ENCODE measurements at places on chromosomes 5 and 9. TPM values are rescaled to one million over a fixed set of nuclear protein-coding genes. Genes with fewer than 3 reads are reported as not detected.

AKNA gene
- 29.3 TPM for total RNA-seq

UNC13B gene
- 42.9 TPM for total RNA-seq

PTGES2 gene
- total RNA-seq, result 90.6 TPM

SLC1A3 gene
- total RNA-seq, result 10.2 TPM

PCDHGA10 gene
- total RNA-seq, result 3.5 TPM

SAXO1 gene
- 0.29 TPM for total RNA-seq

DNA sequence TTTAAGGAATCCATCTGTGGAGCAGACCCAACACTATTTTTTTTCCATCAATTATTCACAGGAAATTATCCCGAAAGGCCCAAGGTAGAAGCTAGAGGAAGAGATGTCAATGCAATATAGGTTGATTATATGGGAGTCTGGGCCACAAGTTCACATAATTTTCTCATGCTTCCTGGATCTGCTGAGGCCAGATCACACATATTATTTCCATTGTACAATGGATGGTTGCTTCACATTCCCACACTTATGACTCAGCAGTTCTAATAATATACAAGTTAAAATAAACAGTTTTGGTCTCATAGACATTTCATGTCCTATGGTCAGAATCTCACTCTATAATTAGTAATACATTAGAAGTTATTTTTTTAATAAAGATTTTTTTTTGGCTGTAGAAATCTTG is 66.0 kb upstream of the PTPRD start:
- DNase-seq, result no peak

DNA sequence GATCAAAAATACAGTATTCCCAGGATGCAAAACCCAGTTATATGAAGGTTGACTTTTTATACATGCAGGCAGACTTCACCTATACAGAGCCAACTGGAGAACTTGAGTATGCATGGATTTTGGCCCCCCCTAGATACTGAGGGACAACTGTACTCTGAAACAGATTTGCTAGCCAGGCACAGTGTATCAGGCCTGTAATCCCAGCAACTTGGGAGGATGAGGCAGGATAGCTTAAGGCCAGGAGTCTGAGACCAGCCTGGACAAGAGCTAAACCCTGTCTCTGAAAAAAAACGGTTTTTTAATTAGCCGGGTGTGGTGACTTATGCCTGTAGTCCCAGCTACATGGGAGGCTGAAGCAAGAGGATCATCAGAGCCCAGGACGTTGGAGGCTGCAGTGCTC is 21.9 kb downstream of the PTBP3 start:
- DNase-seq, result no peak

- no peak for DNase-seq
These were observed 97.4 kb upstream of the RAPGEF1 start for GRCh38 chr9:131837316-131837715.

DNA sequence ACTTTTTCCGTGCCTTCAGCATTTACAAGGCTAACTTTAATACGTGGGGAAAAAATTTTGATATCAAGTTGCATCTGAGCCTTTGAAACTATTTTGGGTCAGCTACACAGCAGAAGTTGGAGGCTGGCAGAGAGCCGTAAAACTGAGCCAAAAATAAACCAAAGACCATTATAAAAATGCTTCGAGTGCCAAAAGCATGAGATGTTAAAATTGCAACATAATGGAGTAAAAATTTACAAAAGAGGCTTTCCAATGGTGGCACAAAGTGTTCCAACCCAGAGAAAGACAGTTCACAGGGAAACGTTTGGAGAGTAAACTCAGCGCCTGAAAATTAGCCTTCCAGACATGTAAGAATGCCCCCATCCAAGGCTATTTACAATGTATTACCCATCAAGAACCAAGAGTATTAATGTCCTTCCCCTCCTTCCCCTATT is 190.3 kb downstream of the TLE1 start:
- DNase-seq, result no peak

DNA sequence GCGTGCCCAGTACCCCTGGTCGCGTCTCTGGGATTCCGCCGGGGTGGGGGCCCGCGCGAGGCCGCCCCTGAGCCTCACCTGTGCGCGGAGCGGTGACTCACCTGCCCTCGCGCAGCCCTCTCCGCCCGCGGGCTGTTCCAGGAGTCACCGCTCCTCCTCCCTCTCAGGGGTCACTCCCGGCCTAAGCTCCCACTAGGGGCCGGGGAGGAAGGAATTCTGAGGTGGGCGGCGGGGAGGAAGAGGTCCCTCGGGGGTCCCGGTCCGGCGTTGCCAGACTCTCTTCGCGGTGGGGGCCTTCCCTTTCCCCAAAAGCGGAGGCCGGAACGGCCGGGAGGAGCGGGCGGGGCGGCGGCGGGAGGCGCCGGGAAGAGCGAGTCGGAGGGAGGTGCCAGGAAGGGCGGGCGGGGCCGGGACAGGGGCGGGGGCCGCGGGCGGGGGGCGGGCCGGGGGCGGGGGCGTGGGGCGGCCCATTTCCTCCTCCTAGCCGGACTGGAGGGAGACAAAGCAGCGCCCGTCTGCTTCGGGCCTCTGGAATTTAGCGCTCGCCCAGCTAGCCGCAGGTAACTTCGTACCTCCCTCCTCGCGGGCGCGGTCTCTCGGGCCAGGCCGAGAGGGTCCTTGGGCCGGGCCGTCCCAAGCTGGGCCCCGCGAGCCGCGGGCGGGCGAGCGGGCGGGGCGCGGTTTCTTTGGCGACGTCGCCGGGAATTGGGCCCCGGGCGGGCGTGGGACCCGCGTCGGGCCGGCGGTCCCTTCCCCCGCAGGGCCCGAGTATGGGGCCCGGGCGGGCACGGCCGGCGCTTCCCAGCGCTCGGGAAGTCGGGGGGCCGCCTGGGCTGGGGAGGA is at the start of gene CTNNA1:
CTNNA1 (plus strand) TSS at position 475 of the 843 bp plus-strand sequence. CDS start 28,500 bp downstream, outside the sequence.
- peak; percentile 89 for DNase-seq

DNA sequence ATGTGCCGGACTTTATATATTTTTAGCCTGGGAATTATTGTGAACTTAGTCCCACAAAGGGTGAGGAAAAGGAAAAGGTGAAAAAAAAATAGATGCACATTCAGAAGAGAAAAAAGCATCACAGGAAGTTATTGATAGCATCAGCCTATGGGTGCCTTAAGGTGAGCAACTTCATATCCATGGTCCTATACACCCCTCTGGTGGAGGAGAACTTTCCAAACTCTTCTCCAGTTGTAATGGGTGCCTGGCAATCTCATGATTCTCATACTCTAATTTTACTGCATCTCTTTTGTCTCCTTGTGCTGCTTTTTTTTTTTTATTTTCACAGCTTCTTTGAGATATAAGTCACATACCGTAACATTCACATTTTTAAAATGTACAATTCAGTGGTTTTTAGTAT is 107.4 kb downstream of the JAKMIP2 start:
- no peak for DNase-seq

GRCh38 chr9:78437296-78437695 is 140.4 kb downstream of the PSAT1 start:
- no peak for DNase-seq

DNA sequence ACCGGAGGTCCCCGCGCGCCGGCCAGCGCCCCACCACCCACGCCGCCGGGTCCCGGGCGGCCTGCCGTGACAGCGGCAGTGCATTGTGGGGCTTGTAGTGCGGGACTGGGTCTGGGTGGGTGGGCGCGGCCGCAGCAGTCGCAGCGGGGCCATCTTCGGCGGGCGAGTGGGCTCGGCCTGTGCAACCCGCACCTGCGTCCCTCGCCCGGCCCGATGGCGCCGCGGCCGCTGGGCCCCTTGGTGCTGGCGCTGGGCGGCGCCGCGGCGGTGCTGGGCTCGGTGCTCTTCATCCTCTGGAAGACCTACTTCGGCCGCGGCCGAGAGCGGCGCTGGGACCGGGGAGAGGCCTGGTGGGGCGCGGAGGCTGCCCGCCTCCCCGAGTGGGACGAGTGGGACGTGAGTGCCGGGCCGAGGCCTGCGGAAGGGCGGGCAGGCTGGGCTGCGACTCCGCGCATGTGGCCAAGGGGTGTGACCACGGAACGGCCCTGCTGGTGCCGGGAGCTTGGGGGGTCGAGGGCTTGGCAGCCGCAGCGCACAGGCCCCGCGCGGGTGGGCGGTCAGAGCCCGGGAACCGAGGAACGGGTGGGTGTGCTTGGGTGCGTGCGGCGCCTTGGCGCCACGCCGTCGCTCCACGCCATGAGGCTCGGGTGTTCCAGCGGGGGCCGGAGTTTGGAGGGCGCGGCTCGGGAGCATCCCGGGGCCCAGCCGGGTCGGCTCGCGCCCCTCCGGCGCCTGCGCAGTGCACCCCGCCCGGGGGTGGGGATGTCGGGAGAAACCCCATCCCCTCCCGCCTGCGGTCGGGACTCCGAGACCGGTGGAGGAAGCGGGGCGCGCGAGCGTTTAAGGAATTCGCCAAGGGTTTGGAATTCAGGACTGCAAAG is at the start of gene ARL10:
ARL10 (plus strand) TSS at position 137 of the 881 bp plus-strand sequence; CDS start at position 214, 77 bp downstream.
- DNase-seq, result peak; percentile 61

GRCh38 chr9:18922161-18922885 is 110.7 kb downstream of the SAXO1 start:
- no peak for DNase-seq

DNA sequence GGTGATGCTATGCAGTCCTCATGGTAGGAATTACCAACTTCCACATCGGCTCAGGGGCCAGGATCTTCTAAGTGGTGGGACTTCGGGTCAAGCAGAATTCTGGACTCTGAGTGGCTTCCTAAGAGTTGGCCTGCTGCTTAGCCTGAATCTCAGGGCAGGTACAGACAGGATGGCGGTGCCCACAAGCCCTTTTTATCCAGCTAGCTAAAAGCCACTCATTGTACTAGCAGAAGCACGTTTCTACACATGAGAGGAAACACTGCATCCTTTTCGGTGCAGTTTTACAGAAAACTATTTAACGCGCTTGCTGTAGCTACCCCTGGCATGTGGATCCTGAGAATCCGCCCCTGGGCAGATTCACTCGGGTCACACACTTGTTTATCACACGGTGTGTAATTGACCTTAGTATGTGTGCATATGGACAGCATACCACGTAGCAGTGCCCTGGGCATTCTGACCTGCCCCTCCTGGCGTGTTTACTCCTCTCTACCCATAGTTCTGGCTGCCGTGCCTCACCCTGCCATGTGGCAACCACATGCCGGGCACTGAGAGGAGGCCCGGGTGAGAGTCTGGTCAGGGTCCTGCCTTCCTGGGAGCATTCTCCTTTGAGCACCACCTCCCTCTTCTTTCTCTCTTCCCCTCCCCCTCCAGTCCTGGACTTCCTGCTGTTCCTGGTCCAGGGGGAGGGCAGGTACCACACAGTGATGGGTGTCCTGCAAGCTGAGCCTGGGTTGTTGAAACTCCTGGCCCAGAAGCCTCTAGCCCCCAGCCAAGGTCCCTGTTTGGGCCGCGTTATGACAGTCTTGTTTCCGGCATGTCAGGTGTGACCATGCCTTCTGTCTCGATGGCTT is 65.9 kb downstream of the DAB2IP start:
- no peak for DNase-seq

Data from mucosa of descending colon (tissue), 3 donors.